ENCODE measurements at places on chromosomes 6 and 20. TPM values are rescaled to one million over a fixed set of nuclear protein-coding genes. Genes with fewer than 3 reads are reported as not detected.

DNA sequence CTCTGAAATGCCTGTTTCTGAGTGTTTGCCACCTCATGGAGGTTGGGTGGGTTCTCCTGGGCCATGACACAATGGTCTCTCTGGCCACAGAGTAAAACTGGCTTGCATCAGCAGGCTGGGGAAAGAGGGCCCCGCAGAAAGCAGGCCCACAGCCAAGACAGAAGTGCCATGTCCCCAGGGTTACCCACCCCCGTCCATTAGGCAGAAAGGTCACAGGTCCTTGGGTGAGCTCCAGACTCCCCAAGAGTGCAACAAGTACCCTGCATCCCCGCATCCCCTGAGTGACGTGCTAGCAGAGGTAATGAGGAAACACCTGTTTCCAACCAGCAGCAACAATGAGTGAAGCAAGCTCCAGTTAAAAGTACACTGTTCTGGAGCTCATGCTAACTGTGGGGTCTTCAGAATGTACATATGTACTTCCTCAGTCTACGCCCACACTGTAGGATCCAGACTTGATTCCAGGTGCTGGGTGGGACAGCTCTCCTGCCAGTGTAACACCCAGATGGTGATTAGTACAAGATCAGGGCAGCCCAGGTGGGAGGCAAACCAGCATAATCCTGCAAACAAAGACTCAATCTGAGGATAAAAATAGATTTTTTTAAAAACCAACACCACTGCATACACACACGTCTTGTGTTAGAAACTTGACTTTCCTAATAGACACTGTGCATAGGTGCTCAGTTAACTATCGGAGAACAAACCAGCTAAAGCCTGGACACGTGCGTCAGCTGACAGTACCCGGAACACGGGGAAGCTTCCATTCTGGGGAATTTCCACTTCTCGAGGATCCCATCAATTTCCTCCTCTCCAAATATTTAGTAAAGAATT lies 31.5 kb downstream of the RRBP1 start:
- H3K27me3 ChIP-seq, result no peaks in the 10 kb centered on the region
- no peak overlapping the region for H3K4me3 ChIP-seq
- no peaks in the 10 kb centered on the region for H3K4me1 ChIP-seq
- DNase-seq, result no peak

TTLL9 gene
- total RNA-seq, result not detected

ZBP1 gene
- total RNA-seq, result not detected

GRCh38 chr6:114258376-114258775 lies 84.4 kb downstream of the HS3ST5 start:
- H3K27me3 ChIP-seq, result no peaks in the 10 kb centered on the region
- H3K27ac ChIP-seq, result no peak overlapping the region
- H3K4me1 ChIP-seq, result no peaks in the 10 kb centered on the region
- no peak for DNase-seq

DNA sequence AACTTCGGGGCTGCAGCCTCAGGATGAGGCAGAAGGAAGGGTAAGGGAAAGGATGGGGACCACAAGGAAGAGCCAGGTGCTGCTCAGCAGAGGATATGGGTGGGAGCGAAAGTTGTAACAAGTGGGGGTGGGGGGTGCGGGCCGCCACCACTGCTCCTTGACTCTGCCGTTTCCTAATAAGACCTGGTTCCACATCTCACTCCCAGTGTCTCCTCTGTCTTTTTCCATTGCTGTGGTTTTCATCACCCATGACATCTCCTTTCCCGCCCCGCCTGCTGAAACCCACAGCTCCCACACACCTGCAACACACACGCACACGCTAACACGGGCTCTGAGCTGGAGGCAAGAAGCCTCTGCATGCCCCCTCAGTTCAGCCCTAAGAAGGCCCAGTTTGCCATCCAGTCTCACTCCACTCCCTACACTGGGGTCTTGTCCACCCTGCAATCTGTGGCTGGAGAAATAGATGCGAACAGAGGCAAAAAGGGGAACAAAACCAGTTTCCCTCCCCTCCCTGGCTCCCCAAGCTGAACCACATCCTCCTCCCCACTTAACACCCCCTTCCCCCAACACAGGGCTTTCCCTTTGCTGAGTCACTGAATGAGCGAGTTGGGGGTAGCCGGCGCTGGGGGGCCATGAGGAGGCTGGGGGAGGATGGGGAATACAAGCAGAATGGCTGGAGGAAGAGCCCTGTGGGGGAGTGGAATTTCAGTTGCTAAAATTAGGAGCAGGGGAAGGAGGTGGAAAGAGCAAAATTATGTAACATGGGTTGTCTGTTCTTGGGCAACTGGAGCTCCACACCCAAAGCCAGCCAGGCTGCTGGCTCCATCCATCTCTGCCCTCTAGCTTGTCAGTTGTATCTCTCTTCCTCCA lies 11.5 kb downstream of the NFKBIL1 start:
- no peak for DNase-seq
- no peak overlapping the region for H3K4me3 ChIP-seq
- H3K36me3 ChIP-seq, result peaks cover 36% of the 10 kb centered on the region
- peak overlapping the region; percentile 53 for H3K27ac ChIP-seq
- H3K27me3 ChIP-seq, result no peaks in the 10 kb centered on the region

Data from right atrium auricular region (tissue), 2 donors.